ENCODE measurements at places on chromosomes 6 and 20.

- DNase-seq = peak; percentile 89
Observed at GRCh38 chr6:113995634-113996033, 24.7 kb upstream of the HDAC2 start.

GRCh38 chr20:22584522-22584921, at the start of gene FOXA2:
TSS of gene FOXA2 (minus strand) at chr20:22584572. CDS start at chr20:22584278, 294 bp downstream.
- DNase-seq = no peak

GRCh38 chr6:37452522-37452921, 19.5 kb downstream of the CMTR1 start:
- no peak for DNase-seq

DNA sequence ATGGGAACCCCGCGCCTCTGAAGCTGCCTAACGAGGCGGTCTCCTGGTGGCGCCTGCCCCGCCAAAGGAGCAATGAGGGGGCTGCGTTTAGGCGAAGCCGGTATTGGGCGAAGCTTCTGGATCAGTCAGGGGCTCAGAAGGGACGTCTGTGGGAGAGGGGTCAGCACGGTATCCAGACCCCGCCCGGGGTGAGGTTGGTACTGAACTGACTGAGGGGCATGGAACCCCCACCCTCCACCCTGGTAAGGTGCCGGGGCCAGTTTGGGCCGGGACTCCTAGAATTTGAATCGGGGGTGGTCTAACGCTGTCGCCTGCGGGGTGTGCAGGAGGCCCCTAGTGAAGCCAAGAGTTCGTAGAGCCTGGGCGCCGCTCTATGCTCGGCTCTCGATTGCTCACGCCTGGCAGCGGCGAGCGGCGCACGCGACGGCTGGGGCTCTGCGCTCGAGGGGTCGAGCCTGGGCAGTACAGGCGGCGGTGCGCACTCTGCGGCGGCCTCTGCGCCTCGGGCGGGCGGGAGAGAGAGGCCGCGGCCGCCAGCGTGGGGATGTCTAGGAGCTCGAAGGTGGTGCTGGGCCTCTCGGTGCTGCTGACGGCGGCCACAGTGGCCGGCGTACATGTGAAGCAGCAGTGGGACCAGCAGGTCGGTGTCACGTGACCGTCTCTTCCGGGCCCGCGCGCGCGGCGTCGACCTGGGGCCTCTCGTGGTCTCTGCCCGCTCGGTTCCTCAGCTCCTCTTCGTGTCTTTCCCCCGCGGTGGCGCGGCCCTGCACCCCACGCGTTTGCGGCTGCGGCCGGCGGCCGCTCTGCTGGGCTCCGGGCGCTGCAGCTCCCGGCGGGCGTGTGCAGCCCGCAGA, at the start of the genes KAT14 and PET117:
Gene KAT14 (plus strand): TSS at position 452 of the 854 bp plus-strand sequence. CDS start 4,798 bp downstream, outside the sequence.
Gene PET117 (plus strand): TSS at position 452 of the 854 bp plus-strand sequence. CDS start 93 bp downstream, at position 545.
- DNase-seq = peak; percentile 92
